ENCODE measurements at places on chromosomes 13 and 19. TPM values are rescaled to one million over a fixed set of nuclear protein-coding genes. Genes with fewer than 3 reads are reported as not detected.

The CABP5 gene
- total RNA-seq = not detected

The RPS19 gene
- total RNA-seq = 1,238 TPM

The ACER1 gene
- not detected for total RNA-seq

The TMEM238 gene
- 14.7 TPM for total RNA-seq

The SPC24 gene
- total RNA-seq = 0.89 TPM

The PCDH17 gene
- 7.6 TPM for total RNA-seq

The VSTM1 gene
- total RNA-seq = not detected

The SLITRK6 gene
- 0.24 TPM for total RNA-seq

The INSR gene
- total RNA-seq = 146 TPM

The ZNF773 gene
- total RNA-seq = 2.6 TPM

The CALR3 gene
- total RNA-seq = not detected

The GNA15 gene
- total RNA-seq = 3.0 TPM

The C19orf38 gene
- not detected for total RNA-seq

The URI1 gene
- 28.9 TPM for total RNA-seq

The WDR87 gene
- total RNA-seq = not detected

The PSG6 gene
- total RNA-seq = not detected

The OLFM4 gene
- 56.9 TPM for total RNA-seq

The ZNF253 gene
- 5.1 TPM for total RNA-seq

The GPR18 gene
- not detected for total RNA-seq

The SIGLEC14 gene
- total RNA-seq = 1.6 TPM

The ZNF222 gene
- total RNA-seq = 1.7 TPM

The ZNF528 gene
- total RNA-seq = 12.4 TPM

The FCAR gene
- total RNA-seq = not detected

The ZNF829 gene
- total RNA-seq = 1.1 TPM

The LGALS14 gene
- not detected for total RNA-seq

The SLC5A5 gene
- total RNA-seq = not detected

The CEBPA gene
- 6.1 TPM for total RNA-seq

The MBD3L2 gene
- not detected for total RNA-seq
